ENCODE measurements at places on chromosomes 5 and 9.

GRCh38 chr5:16936150-16936988 is at the start of gene MYO10:
Gene MYO10, minus strand, starts transcription at chr5:16936288. Its CDS starts 480 bp downstream, at chr5:16935808.
- peak; percentile 86 for DNase-seq

DNA sequence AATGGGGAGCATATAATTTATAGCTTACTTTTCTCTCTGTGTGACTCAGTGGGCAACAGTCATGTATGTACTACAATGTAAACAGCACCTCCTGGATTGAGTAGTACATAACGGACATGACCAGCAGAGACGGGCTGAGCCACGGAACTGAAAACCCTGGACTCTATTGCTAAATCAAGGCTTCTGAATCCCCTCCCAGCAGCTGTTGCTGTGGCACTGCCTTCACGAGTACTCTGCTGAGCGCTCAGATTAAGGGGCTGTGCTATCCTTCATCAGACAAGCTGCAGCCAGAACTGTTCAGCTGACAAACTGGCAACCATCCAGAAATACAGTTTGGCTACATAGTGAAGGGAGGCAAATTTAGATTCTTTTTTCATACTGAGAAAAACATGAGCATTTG is 131.3 kb upstream of the CCDC180 start:
- DNase-seq: no peak

DNA sequence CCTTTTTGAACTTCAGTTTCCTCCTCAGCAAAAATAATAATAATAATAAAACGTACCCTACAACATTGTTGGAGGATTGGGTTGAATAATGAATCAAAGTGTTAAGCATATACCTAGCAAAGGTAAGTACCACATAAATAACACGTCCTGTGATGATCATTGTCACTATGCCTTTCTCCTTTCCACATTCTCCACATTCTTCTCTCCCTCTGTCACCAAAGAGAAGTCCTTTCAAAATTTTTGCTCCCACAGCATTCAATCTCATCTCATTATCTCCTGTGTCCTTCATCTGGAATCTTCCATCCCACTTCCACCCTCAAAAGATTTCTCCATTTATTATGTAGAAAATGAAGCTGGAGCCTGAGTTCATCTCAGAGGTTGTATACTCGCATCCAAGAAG is 7.2 kb upstream of the ALDOB start:
- no peak for DNase-seq

- DNase-seq: no peak
Observed at GRCh38 chr9:79481846-79482477, 89.8 kb upstream of the TLE4 start.

- peak; percentile 87 for DNase-seq
Observed at GRCh38 chr5:154756868-154757813, 2.0 kb downstream of the LARP1 start.

DNA sequence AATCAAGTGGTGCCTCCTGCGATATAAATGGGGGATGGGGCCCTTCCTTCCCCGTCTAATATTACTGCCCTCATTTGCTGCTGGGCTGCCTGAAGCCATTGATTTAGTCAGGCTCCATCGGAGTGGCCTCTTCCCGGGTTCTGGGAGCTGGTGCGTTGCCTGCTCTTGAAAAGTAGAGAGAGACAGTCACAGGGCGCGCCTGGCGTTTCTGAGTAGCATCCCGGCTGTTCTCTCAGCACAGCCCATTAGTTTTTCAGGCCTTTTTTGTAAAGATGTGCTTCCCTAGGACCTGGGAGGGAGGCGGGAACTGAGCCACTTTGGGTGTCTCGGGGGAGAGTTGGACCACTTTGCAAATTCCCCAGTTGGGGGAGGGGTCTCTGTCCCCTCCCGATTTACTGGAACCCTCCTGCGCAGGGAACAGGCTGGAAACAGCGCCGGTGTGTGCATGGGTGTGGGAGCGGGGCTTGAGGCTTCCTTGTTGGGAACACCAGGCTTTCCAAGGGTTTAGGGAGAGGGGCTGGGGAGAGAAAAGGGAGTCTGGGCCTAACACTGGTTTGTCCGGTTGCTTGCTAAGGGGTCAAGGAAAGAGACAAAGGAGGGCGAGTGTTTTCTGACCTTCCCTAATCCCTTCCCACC is 4.7 kb downstream of the PRDM6 start:
- peak; percentile 69 for DNase-seq

DNA sequence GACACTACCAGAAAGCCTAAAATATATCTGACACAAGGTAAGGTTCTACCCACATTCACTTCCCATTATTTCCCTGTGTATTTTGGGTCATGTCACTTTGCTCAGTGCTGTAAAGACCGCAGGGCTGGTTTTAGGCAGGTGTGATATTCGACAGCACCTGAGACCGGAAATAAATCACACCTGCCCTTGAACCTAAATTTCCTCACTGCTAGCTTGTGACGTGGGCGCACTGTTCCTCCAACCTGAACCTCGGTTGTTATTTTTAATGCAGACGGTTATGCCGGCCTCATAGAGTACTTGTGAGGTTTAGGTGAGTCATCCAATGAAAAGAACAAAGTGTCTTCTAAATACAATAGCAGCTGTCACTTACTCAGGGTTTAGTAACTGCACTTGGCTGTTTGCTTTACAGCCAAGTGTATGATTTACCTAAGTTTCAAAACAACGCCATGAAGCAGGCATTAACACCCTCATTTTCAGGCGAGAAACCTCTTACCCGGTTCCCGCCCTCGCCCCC is 20.7 kb upstream of the ZNF782 start:
- DNase-seq: no peak

GRCh38 chr9:4211032-4211725 is 88.7 kb downstream of the GLIS3 start:
- no peak for DNase-seq

DNA sequence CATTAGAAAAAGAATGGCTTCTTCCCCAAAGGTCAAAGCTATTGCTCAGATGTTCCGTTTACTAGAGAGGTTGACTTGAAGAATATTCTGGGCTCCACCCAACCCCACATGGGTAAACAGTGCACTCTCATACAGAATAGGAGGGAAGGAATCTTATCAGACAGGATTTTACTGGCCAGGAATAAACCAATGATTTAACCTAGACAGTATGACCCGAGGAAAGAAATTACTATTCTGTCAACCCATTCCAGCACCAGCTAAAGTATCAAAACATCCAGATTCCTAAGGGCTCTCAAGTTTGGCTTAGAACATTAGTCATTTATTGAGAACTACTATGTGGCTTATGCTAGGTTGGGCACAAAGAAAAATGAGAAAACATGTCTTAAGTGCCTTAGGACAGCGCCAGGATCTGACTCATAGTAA is 493.6 kb upstream of the KLF4 start:
- no peak for DNase-seq

GRCh38 chr5:14357851-14358250 is 214.7 kb downstream of the TRIO start:
- no peak for DNase-seq

GRCh38 chr9:132268725-132269352 is 85.9 kb downstream of the SETX start:
- peak; percentile 78 for DNase-seq

DNA sequence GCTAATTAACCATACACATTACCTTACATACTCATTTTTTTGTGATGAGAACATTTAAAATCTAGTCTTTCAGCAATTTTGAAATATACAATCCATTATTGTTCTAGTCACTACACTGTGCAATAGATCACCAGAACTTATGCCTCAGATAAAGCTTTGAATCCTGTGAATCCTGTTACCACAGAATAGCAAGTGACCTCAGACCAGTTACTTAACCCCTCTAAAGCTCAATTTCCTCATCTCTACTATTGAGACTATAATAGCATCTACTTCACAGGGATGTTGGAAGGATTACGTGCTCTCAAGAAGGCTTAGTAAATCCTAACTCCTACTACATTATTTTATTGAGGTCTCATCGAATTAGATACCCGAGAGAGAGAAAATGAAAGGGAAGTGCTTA is 60.2 kb upstream of the PIP5K1B start:
- DNase-seq: no peak

DNA sequence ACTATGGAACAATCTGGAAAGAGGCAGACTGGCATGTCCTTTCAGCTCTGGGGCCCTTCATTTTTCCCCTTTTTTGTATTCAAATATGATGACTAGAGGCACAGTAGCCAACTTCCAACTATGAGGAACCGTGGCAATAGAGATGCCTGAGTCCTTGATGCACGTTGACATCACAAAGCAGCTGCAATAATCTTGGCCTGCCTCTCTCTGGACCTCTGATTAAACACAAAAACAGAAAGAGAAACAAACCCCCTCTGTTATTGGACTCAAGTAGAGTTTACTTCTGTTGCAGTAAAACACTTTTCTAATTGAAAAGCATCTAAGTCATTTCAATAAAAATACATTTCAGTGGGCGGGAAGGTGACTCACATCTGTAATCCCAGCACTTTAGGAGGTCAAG is 122.2 kb upstream of the GRAMD2B start:
- DNase-seq: no peak

DNA sequence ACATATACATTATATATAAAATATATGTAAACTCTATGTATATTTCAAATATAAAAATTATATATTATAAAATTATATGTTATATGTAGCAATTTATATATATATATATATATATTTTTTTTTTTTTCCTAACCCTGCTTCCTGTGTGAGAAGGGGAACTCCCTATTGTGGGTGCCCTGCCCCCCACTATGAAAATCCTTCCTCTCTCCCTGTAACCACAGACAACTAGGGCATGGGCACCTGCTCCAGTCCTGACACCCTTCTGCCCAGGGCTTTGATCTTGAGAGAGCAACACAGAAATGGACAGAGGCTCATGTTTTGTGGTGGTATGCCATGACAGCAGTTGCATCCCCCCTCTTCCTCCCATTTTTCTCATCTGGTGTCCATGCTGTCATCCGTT is 148.7 kb upstream of the IL12B start:
- no peak for DNase-seq

- no peak for DNase-seq
Observed at GRCh38 chr5:115961381-115962238, 665 bp upstream of the LVRN start.

GRCh38 chr5:56305001-56305950 is 72.1 kb upstream of the ANKRD55 start:
- no peak for DNase-seq

DNA sequence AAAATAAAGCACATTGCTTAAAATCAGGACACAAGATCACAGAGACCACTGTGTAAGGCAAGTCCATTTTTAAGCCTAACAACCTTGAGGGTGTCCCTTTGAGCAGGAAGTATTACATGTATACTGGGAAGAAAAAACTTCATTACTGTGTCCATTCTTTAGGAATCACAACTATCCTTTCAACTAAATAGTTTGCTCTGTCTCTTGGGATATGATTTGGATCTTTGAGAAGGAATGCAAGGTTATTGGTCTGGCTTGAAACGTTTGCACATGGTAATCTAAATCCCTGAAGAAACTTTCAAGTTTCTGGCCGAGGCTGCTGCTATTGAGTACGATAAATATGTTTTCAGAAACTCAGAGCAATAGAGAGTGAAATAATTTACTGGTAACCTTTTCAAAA is 923.0 kb upstream of the SEMA6A start:
- DNase-seq: no peak

DNA sequence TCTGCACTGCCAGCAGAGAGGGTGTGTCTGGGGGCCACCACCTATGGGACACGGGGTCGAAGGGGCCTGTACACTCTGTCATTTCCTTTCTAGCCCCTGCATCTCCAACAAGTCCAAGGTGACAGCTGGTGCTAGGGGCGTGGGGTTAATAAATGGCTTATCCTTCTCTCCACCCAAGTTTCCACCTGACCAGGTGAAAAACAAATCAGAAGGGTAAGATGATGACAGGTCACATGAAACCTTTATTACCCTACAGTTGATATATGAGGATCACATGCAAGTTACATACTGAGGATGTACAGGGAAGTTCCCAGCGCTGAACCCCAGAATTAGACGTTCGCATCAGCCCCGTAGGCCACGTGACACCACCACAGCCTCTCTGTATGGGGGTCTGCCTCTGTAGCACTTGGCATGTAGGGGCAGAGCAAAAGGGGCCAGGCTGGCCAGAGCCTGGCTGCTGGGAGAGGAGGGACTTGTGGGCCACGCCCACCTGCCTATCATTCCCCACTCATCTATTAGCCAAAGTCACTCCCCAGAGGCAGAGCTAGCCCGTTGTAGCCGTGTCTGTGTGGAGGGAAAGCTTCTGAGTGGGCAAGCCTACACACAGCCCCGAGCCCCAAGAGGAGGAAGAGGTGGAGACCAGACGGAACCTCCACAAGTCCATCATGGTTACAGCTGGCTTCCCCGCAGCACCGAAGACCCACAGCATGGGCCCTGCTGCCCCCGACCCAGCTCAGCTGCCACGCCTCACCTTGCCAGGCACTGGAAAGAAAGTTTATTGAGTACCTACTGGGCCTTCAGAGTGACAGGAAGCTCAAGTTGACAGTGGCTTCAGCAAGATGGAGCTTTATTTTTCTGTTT is 2.2 kb downstream of the TMEM141 start:
- no peak for DNase-seq

DNA sequence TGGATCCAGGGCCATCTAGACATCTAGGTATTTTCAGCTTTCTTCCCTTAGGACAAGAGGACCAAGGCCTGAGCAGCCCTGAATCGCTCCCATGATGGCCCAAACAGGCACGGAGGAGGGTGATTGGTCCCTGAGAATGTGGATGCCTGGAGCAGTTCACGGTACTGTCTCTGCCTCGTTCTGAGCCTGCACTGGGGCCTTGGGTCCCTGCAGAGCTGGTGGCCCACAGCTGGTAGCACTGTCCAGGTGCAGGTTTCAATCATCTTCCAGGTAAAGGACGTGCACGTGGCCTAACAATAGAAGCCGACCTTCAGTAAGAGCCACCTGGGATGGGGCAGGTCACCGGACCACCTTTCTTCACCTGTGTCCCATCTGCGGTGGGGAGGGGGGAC is 19.4 kb upstream of the FCN1 start:
- no peak for DNase-seq

DNA sequence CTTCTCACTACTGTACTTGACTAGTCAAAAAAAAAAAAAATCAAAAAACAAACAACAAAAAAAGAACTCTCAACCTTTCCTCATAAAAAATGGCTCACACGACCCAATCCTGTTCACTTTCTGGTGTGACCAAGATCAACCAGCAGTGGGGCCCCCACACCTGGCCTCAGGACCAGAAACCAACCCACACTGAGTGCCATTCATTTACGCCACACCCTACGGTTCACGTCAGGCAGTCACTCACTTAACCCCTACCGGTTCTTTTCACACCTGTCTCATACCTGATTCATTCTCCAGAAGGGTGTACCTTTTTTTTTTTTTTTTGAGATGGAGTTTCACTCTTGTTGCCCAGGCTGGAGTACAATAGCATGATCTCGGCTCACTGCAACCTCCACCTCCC is 5.7 kb downstream of the SUSD1 start:
- DNase-seq: no peak

GRCh38 chr9:127142931-127143464 is 20.6 kb upstream of the ANGPTL2 start:
- DNase-seq: no peak

- no peak for DNase-seq
Observed at GRCh38 chr9:75669721-75670120, 220.8 kb upstream of the PCSK5 start.

- no peak for DNase-seq
Observed at GRCh38 chr5:37308793-37309192, 59.6 kb upstream of the CPLANE1 start.

- peak; percentile 35 for DNase-seq
Observed at GRCh38 chr5:133890776-133891280, 77.6 kb downstream of the C5orf15 start.

GRCh38 chr9:123684393-123685149 is 245.4 kb downstream of the DENND1A start:
- no peak for DNase-seq

All from sigmoid colon (tissue), 7 donors.